ENCODE measurements at places on chromosomes 13 and 19.

GRCh38 chr19:2035590-2035991, 15.5 kb downstream of the MKNK2 start:
- DNase-seq: no peak

GRCh38 chr13:81207636-81208035, 866.7 kb upstream of the SPRY2 start:
- DNase-seq: no peak

DNA sequence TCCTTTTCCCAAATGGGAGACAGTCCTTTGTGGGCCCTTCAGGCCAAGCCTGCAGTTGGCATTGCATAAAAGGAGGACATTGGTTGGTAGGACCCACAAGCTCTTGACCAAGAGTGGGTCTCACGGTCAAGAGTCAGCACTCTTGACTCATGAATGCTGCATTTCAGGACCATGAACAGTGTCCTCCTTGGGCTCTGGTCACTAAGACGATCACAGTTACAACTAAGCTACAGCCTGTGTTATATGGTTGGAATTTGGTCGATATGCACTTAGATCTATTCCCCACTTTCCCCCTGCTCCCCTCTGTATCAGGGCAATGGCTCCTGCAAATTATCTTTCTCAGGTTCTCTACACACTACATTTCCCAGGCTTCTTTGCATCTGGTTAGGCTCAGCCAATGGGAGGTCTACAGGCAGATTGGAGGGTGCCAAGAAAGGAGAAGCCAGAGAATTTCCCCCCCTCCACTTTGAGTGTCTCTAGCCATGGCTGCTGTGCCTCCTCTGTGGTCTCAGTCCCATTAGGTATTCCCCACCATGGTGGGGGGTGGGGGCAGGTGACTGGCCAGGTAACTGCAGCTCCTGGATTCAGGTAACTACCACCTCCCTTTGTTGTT, 3.1 kb upstream of the OLFM2 start:
- no peak for DNase-seq

GRCh38 chr13:20831254-20831653, 57.5 kb upstream of the EEF1AKMT1 start:
- no peak for DNase-seq

GRCh38 chr13:100537486-100537885, 51.1 kb downstream of the GGACT start:
- no peak for DNase-seq

DNA sequence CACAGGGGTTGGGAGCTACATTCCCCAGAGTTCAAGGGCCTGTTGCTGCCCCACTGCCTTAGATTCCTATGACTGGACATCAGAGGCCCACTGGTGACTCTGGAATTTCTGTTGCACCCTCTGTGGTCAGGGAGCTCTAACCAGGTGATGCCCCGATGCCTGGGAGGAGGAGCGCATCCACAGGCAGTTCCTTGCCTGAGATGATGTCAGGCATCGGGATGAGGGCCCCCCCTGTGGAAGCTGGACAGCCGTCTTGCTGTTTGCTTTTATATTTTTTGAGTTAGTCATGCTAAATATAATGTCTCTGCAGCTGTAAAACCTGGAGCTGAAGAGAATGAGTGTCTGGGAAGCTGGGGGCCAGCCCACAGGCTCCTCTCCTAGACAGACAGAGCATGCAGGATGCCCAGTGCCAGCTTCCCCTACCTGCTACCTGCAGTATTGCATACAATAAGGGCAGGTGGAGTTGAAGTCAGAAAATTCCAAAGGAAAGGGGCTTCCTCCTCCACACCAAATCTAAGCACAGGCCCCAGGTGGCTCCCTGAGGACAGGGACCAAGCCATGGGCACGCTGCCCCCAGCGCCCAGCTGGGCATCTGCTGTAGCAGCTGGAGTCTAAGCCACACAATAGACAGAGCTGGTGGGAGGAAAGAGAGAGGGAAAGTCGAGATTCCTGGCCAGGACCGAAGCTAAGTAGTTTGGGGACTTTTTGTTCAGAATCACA, 16.2 kb downstream of the COL4A2 start:
- no peak for DNase-seq

Measured in germinal center (tissue), 1 donor.